ENCODE measurements at places on chromosomes 7 and 10.

GRCh38 chr7:30422922-30423321 is 55.7 kb downstream of the NOD1 start:
- DNase-seq, result no peak

DNA sequence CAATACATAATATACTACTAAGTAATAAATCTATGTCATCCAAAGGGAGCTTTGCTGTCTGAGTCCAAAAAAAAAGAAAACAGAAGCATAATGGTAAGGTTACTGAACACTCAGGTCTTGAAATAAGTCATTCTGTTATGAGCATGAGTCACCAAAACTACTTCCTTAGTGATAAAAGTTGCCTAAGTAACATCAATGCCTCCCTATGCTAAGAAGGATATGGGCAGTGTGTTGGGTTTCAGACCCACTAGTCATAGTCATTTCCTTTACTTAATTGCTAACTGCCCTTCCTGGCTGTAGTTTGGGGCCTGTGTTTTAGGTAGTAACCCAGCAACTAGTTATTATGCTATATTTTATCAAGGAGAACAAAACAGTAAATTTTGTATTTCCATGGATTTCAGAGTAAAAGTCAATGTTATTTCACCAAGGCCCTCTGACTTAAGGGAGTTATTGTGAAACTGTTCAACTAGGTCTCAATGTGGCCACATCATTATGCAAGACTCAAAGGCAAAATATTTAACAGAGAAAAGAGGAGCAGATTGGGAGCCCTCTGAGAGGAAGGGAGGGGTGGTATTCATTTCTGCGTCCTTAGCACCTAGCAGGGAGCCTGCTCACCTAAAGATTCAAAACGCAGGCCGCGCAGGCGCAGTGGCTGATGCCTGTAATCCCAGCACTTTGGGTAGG is 11.7 kb upstream of the VIM start:
- no peak for DNase-seq

GRCh38 chr7:131625817-131626372 is 69.5 kb upstream of the PODXL start:
- DNase-seq, result no peak

DNA sequence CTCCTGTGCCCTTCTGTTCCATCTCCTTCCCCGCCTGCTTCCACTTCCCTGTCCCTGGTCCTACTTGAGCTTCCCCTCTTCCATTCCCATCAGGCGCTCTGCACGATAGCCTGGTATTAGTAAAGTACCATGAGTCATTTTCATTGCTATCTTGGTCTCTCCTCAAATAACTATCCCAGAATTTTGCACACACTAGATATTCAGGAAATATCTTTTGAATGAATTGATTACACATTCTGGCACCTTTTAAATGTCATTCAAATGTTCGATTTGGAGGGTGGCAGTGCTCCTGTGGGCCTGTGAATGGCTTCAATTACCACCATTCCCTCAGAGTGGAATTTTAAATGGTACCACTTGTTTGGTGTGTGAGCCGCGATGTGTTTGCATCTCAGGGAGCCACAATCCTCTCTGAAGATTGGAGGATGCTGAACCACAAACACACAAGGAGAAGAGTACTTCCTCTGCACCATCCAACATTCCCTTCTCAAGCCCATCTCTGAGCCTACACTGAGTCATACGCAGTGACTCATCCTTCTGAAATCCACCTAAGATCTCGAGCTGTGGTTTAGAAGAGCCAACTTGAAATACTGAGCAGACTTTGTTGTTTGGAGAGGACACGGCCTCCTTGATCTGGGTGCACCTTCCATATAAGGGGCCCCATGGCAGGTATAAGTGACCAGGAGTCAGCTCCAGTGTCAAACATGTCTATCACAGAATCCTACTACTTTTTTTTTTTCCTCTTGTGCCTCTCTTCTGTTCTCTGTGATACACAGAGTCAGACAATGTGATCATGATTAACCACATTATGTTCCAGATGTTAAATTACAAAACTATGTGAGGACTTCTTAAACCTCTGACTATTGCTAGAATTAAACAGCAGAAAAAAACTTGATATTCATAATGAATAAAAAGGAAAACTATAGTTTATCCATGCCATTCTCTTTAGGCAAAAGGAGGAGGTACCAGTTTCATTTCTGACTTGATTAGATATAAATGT is 81.9 kb downstream of the BMPER start:
- DNase-seq, result no peak

- DNase-seq, result no peak
These were observed 103.3 kb downstream of the DNMBP start for GRCh38 chr10:99906470-99906869.

Data from stimulated activated CD8-positive, alpha-beta memory T cell treated with anti-CD3 and anti-CD28 coated beads, Interleukin-15, amount 100 ng/mL, for 4 hours (primary cell).